Stimulated activated CD4-positive, alpha-beta T cell treated with anti-CD3 and anti-CD28 coated beads, TNF-alpha, amount 100 ng/mL, for 24 hours (primary cell): ENCODE measurements at places on chromosomes 2 and 18.
A peak's percentile ranks its signal among the peaks of the same experiment; 100 is the strongest.

DNA sequence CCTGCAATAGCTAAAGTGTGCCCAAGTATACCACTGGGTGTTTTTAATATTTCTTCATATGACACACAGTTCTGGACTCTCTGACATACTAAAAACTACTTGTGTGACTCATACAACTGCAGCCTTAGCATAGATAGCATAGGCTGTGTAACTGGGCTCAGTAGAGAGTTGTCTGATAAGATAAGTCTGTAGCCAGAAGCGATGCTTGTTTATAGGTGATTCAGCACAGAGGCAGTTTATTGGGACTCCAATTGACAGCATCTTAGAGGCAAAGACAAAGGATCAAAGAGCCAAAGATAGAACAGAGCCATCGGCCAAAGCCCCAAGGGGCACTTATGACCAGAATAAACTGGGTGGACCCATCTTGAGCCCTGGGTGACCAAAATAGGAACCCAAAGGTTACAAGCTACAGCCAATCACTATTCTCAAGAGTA lies 42.3 kb downstream of the AAK1 start:
- DNase-seq, result no peak

DNA sequence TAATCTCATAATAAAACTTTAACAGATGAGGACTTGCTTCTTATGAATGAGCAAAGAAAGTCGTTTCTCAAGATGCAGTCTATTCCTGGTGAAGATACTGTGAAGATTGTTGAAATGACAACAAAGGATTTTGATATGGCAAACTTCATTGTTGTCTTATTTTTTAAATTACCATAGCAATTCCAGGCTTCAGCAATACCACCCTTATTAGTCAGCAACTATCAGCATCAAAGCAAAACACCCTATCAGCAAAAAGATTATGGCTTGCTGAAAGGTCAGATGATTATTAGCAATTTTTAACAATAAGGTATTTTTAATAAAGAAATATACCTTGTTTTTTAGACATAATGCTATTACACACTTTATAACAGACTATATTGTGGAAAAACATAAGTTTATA lies 88.3 kb downstream of the COL5A2 start:
- no peak for DNase-seq

- DNase-seq, result no peak
Observed at GRCh38 chr2:8059255-8059654, 622.6 kb upstream of the ID2 start.

GRCh38 chr2:126883666-126884040 lies 15.0 kb upstream of the TEX51 start:
- no peak for DNase-seq

DNA sequence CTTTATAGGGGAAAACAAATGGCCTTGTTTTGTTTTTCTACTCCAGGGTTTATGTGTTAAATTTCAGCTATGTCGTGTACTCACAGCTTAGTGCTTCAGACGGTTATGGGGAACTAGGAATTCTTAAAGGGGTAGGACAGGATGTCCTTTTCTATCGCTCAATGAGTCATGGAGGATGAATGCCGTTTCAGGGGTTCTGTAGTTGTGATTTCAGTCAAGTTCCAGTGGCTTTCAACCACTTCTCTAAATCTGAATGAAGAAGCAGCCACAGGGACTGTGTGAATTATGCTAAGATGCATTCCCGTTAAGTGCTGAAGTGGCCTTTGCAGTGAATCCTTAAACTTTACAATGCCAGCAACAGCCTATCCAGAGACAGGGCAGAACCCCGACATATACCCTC lies 1231.7 kb upstream of the ZEB2 start:
- no peak for DNase-seq

DNA sequence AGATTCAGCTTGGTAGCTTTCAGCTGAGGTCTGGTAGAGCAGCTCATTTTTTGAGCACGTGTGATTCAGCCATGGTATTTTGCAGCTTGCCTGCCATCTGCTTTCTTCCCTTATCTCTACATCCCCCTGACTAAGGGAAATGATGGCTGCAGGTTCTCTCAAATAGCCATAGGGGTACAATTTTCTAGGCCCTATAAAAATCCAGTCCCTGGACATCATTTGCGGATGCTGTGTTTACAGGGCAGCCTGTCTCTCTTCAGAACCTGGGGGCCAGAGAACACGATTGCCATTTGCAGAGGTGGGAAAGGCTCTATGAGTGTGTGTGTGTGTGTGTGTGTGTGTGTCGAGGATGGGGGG lies 442.7 kb upstream of the MEIS1 start:
- DNase-seq, result no peak

- DNase-seq, result no peak
Observed at GRCh38 chr18:58903533-58903932, 38.9 kb downstream of the ZNF532 start.

DNA sequence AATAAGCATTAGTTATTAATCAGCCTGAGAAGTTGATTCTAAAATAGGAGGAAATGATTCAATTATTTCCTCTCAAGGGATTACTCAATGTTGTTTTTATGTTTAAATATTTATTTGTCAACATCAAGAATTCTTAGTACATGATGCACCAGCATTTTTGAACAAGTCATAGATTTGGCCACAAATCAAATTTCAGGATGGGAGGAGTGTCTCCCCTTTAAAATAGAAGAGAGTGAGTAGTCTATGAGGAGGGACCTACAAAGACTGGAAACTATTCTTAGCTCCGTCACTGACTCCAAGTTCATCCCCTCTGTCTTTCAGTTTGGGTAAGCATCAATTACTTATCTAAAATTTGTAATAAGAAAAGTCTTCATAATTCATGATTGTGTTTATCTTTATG lies 18.6 kb upstream of the IL18R1 start:
- no peak for DNase-seq

DNA sequence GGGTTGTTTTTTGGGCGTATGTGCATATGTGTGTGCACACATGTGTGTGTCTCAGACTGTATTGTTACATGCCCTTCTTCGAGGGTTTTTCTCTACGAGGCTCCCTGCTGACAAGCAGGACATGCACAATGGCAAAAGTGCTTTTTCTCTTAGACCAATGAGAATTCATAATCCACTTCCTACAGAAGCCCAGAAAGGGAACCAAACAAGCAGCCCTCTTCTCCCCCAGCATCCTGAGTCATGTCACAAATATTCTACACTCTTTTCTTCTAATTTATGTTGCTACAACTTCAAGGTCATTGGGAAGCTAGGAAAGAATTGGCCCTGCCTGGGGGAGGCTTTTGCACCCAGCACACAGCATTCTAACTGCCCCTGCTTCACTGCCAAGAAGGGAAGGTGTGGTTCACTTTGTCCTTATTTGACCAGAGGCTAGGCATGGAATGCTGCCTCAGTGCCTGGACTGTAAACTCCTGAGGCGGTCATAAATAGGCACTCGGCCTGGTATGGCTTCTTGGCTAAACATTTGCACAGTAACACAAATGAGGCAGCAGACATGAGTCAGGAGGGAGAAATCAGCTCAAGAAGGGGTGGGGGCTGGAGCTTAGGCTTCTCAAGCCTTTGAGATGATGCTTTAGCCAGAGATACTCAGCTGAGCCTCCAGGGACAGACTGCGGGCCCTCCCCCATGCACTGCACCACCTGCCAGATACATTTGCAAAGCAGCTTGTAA lies 92.7 kb upstream of the KLF7 start:
- no peak for DNase-seq

DNA sequence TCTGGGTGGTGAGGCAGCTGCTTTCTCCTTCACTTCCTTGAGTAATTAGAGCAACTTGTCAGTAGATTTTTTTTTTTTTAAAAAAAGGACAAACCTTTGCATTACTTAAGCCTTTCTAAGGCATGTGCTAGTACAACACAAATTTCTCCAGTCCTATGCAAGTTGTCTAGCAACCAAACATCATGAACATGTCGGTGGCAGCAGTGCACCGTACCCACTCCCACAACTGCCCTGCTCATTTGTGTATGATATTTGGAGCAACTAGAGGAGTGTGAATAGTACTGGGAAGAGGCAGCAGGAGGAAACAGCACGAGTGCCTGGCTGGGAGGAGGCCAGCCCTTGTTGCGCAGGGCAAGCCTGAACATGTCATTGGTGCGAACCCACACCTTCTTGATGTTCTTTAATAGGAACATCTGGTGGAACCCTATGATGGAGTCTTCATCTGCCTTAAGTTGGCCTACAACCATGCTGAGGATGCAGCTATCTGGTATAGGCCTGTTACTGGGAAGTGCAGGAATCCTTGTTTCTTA lies 238.3 kb downstream of the TDRD15 start:
- DNase-seq, result no peak

GRCh38 chr18:2984091-2984490 lies 28.9 kb downstream of the LPIN2 start:
- DNase-seq, result no peak

DNA sequence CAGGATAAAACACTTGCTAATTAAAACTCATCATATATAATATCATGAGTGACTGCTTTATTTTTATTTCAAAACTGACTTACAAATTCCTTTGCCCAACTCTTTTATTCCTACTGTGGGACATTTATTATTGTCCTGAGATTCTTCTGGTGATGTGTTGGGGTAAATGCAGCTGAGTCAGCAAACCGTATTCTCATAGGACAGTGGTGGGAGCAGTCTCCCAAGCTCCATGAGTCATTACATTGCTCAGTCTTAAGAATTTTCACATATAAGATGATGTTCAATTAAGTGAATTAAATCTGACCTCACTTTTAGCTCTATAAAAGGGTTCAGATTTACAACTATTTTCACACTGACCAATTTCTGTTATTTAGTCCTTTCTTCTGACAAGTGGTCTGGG lies 1530.7 kb downstream of the LRP1B start:
- no peak for DNase-seq

GRCh38 chr18:54830260-54830659 lies 2.0 kb downstream of the RAB27B start:
- DNase-seq, result no peak

DNA sequence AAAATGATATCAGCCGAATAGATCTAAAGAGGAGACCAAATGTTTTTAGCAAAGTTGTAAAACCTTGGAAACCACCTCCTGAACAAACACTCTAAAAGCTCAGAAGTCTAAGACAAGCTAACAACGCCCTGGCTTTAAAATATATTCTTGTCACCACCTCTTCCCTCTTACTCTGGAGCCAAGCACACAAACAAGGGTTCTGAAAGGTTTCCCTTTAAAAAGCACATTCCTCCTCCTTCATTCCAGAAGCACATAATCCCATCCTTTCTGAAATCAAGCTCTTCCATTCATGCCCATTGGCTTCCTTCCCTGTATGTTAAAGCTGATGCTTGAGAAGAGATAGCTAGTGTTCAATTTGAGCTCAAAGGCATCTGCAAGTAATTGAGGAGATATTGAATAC lies 382.0 kb downstream of the LNPK start:
- DNase-seq, result no peak

GRCh38 chr2:1997409-1997808 lies 253.1 kb upstream of the PXDN start:
- no peak for DNase-seq

DNA sequence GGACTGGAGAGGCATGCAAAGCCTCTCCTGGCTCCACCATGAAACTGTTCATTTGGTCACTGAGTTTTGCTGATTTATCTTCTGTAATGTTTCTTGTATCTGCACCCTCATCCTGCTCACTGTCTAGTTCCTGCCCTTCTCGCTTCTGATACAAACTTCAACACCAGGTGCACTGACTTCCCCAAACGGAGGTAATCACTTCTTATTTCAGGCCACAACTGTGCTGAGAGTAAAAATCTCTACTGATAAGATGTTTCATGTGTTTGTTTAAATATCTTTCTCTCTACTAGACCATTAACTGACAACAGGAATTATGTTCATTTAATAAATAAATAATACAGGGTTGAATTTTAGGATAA lies 10.9 kb upstream of the NT5C1B start:
- no peak for DNase-seq

GRCh38 chr2:170679607-170680079 lies 35.5 kb upstream of the SP5 start:
- DNase-seq, result no peak

- no peak for DNase-seq
Observed at GRCh38 chr2:229335877-229336346, 64.8 kb upstream of the PID1 start.

GRCh38 chr18:60984510-60984909 lies 348.7 kb upstream of the CDH20 start:
- no peak for DNase-seq

- no peak for DNase-seq
Observed at GRCh38 chr2:237315170-237315828, 98.7 kb downstream of the COL6A3 start.

- DNase-seq, result no peak
Observed at GRCh38 chr2:157725846-157726245, 97.2 kb upstream of the ACVR1C start.

- no peak for DNase-seq
Observed at GRCh38 chr2:60820416-60821132, 60.8 kb upstream of the REL start.

GRCh38 chr2:226657340-226658053 lies 142.1 kb downstream of the IRS1 start:
- no peak for DNase-seq

GRCh38 chr18:35143622-35144596 lies 96.9 kb upstream of the ZNF397 start:
- DNase-seq, result peak; percentile 16

- DNase-seq, result no peak
Observed at GRCh38 chr18:64203295-64203694, 54.4 kb upstream of the LINC00305 start.

DNA sequence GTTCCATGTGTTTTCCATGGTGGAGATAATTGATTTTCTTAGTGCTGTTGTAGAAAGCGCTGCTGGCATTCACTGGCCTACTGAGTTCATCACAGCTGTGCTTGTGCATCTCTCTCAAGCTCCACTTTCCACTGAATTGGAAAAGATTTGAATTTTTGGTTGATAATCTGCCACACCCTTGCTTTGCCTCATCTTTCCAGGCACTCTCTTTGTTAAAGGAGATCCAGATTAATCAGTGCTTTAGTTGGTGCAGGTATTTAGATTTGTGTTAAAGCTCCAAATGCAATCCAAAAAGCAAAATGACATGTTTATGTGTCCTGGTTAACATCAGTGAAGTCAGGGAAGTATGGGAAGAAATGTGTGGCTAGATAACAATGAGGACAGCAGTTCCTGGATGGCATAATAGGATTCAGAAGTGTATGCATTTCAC lies 2.7 kb upstream of the COL3A1 start:
- DNase-seq, result no peak

DNA sequence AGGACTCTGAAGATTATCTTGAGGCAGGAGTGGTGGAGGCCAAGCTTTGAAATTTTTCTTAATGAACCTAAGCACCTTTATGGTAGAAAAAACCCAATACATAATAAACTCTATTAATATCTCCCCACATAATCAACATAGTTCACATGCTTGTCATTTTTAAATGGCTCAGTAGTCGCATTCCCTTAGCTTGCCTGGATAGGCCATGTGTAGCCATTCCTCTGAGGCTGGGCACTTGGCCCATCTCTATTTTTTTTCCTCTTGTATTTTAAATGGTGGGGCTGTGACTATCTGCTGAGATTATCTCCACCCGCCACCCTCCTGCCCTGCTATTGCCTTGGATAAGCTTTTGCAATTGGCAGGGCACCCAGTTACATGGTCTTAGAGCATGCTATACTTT lies 143.1 kb downstream of the FHOD3 start:
- no peak for DNase-seq

GRCh38 chr2:218569038-218569431 lies 396 bp downstream of the CNOT9 start:
- DNase-seq, result peak; percentile 32
